ENCODE measurements at places on chromosomes 6 and 20.
A peak's percentile ranks its signal among the peaks of the same experiment; 100 is the strongest.

DNA sequence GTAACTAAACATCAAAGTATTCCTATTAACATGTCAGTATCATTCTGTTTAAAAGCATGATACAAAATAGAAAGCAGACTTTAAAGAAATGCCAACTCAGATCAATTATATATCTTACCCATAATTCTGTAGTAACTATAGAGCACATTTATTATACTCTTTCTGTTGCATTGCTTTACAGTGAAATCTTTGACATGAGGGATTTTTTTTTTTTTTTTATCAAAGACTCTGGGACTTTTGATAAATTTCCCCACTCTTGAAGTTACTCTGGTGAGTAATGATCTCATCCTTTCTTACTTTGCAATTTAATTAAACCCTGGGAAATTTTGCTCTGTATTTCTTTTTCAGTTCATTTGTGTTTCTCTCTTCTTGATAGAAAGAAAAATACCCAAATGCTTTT lies 17.4 kb downstream of the ADGRF4 start:
- H3K27me3 ChIP-seq: peaks cover 30% of the 10 kb centered on the region
- peak overlapping the region; percentile 64 for H3K27ac ChIP-seq
- H3K4me1 ChIP-seq: peaks cover 21% of the 10 kb centered on the region
- no peak for DNase-seq

GRCh38 chr6:128235556-128235955 lies 284.8 kb downstream of the PTPRK start:
- H3K36me3 ChIP-seq: no peaks in the 10 kb centered on the region
- no peak for DNase-seq
- no peak overlapping the region for H3K4me3 ChIP-seq
- no peak overlapping the region for H3K27ac ChIP-seq
- peaks cover 9% of the 10 kb centered on the region for H3K4me1 ChIP-seq

GRCh38 chr6:39140556-39141167 lies 25.7 kb upstream of the SAYSD1 start:
- peaks cover 7% of the 10 kb centered on the region for H3K36me3 ChIP-seq
- no peak overlapping the region for H3K27ac ChIP-seq
- H3K4me3 ChIP-seq: no peak overlapping the region
- DNase-seq: no peak

GRCh38 chr6:92847988-92848387 lies 571.4 kb downstream of the EPHA7 start:
- no peak for DNase-seq
- no peaks in the 10 kb centered on the region for H3K27me3 ChIP-seq
- no peak overlapping the region for H3K27ac ChIP-seq
- H3K36me3 ChIP-seq: no peaks in the 10 kb centered on the region
- no peak overlapping the region for H3K4me3 ChIP-seq

GRCh38 chr20:51275181-51275580 lies 252.3 kb upstream of the KCNG1 start:
- H3K36me3 ChIP-seq: no peaks in the 10 kb centered on the region
- peaks cover 66% of the 10 kb centered on the region for H3K27me3 ChIP-seq
